Esophagus squamous epithelium (tissue), 5 donors: ENCODE measurements at places on chromosomes 12 and 14.

GRCh38 chr12:132064631-132065030 is 79.5 kb downstream of the DDX51 start:
- DNase-seq = no peak

- DNase-seq = no peak
Measured at GRCh38 chr14:104244221-104245011, 106.0 kb downstream of the KIF26A start.

- no peak for DNase-seq
Measured at GRCh38 chr12:51702587-51702986, 111.6 kb downstream of the SCN8A start.

- no peak for DNase-seq
Measured at GRCh38 chr14:30874120-30874998, at the start of gene COCH. COCH (plus strand) TSS chr14:30874559; CDS start chr14:30874939, 380 bp downstream.

GRCh38 chr12:29889737-29890136 is 106.0 kb upstream of the TMTC1 start:
- DNase-seq = no peak

GRCh38 chr12:55877824-55878223 is 35.1 kb upstream of the MMP19 start:
- DNase-seq = no peak

GRCh38 chr12:66405395-66405794 is 103.1 kb downstream of the HELB start:
- DNase-seq = no peak

GRCh38 chr12:11015775-11016430 is 6.5 kb downstream of the TAS2R19 start:
- no peak for DNase-seq

GRCh38 chr14:102486513-102487203 is 22.9 kb downstream of the ANKRD9 start:
- no peak for DNase-seq

- no peak for DNase-seq
Measured at GRCh38 chr14:49982501-49982951, 89.6 kb downstream of the ARF6 start.

GRCh38 chr12:96398424-96399119 is 1.7 kb downstream of the CDK17 start:
- DNase-seq = no peak

GRCh38 chr14:102532204-102532658 is 22.7 kb upstream of the ANKRD9 start:
- DNase-seq = no peak
